ENCODE measurements at places on chromosomes 2 and 18. TPM values are rescaled to one million over a fixed set of nuclear protein-coding genes. Genes with fewer than 3 reads are reported as not detected.
A peak's percentile ranks its signal among the peaks of the same experiment; 100 is the strongest.

DNA sequence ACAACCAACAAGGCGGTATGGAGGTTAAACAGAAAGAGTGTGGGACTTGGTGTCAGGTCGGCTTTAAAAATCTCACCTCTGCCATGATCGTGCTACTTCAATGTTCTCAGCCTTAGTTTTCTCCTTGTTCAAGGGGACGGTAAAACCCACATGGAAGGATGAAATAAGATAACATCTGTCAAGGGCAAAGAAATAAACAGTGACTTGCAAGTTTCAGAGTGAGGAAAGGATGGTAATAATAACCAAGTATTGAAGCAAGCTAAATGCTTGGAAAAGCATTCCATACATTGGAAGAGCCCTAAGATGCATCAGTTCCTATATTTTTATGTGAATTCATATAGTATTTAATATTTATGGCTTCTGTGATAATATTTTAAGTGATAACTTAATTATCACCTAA lies 29.8 kb upstream of the LMAN1 start:
- DNase-seq: no peak

- DNase-seq: no peak
Observed at GRCh38 chr2:6228251-6228650, 536.1 kb downstream of the SOX11 start.

DNA sequence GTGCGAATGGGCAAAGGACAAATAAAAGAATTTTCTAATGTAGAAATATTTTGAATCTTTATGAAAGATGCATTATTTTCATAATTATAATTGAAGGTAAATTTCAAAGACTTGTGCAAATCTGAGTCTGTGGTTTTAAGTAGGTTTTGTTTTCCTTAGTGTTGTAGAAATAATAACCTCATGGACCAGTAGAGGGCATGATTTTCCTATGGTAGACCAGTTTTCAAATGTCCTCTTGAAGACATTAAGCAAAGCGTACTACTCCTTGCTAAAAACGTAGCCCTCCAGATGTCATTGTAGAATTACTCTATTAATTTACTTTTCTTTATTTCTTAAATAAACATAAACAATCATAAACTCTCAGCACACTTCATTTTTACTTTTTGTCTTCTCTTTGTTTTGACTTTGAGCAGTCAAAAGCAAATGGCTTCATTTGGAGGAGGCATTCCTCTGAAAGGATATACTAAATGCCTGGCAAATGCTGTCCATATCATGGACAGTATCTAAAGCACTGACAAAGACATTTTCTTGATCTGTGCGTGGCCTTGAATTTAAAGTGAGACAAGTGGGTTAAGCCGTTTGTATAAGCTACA lies 85.8 kb upstream of the FAM237A start:
- peak; percentile 47 for DNase-seq

ERICH2 gene
- not detected for total RNA-seq

DNA sequence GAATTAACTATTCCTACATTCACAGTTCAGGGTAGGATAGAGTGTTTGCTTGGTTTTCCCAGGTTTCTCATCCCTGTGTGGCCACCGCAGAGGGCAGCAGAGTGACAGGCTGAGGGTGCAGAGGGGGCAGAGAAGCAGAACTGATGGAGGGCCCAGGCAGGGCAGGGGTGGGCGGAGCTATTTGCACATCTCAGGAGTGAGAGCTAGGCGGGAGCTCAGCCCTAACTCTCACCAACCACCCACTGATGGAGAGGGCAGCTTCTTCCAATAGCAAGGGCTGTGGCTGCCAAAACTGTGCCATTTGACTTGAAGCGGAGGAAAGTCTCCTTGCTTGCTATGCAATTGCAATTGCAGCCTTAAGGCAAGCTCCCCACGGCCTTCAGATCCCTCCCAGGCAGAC lies 12.0 kb upstream of the DARS1 start:
- no peak for DNase-seq

GRCh38 chr18:31356025-31356424 lies 20.6 kb upstream of the DSG4 start:
- no peak for DNase-seq

CD28 gene
- total RNA-seq: not detected

DNA sequence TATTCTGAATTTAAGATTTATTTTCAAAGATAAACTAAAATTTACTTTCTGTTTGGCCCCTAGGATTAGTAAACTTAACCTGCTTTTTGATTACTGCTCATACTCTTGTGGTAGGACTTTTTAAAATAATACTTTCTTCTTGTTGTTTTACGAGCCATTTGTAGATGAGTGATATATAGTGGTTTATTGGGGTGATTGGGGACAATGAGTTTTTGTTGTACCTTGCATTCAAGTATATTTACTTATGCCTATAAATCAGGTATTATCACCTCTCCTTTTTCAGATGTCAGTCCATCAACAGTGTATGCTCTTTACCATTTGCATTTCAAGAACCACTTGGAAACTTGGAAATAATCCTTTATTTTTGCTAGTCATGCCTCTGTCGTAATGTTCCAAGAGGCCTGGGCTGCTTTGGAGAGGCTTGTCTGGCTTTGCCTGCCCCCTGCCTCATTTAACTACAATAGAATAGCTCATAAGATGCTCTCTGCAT lies 131.3 kb downstream of the COMMD1 start:
- DNase-seq: no peak

DNA sequence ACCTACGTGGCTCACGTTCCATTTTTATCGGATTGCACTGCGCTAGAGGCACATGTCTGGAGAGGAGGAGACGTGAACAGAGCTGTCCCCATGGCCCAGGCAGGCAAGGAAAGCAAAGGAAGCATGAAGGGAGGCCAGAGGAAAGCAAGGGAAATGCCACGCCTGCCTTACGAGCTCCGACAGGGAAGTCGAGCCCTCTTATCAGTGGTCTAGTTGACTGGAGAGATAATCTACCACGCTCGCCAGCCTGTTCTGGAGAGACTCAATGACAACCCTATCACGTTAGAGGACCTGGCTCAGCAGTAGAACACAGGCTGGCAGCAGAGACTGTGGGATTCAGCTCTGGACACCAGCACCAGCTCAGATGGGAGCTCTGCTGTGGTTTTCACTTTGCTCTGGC lies 202.6 kb upstream of the ID2 start:
- peak; percentile 14 for DNase-seq

GRCh38 chr2:72755647-72756423 lies 70.0 kb downstream of the EXOC6B start:
- peak; percentile 20 for DNase-seq

GKN1 gene
- 0.32 TPM for total RNA-seq

SYT4 gene
- total RNA-seq: not detected

DNA sequence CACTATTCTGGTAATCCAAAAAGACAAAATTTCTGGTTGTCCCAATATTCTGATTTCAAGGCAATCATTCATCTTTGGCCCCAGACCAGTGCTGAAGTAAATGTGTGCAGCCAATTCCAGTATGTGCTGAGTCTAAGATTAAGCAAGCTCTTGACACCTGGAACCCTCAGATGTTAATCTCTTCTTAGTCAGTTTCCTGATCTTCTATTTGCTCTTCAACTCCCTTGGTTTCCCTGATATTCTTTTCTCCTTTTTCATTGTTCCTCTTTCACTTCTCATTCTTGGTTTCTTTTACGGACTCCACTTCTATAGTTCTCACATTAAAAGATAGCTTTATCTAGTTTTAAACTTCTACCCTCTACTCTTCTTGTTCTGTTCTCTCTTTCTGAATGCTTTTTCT lies 445.7 kb upstream of the FANCL start:
- no peak for DNase-seq

GRCh38 chr2:16151651-16152050 lies 211.3 kb downstream of the MYCN start:
- DNase-seq: no peak

GRCh38 chr2:124708661-124709060 lies 683.6 kb downstream of the CNTNAP5 start:
- no peak for DNase-seq

EML6 gene
- 0.32 TPM for total RNA-seq

CFC1 gene
- not detected for total RNA-seq
